ENCODE measurements at places on chromosomes 6 and 20.

DNA sequence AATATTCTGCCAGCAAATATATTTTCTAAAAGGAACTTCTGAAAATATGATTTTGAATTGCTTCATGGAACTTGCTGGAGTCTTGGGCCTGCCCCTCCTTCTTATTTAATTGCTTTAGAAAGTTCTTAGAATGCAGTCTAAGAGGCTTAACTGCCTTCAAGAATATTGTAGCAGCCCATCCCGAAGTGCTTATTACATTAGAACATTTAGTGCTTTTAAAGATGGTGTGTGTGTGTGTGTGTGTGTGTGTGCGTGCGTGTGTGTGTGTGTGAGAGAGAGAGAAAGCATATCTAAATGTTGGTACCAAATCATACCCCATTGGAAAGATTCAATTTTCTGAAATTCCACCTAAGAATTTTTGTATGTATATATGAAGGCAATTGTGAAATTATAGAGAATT lies 193.5 kb downstream of the SLC24A3 start:
- no peak for DNase-seq

DNA sequence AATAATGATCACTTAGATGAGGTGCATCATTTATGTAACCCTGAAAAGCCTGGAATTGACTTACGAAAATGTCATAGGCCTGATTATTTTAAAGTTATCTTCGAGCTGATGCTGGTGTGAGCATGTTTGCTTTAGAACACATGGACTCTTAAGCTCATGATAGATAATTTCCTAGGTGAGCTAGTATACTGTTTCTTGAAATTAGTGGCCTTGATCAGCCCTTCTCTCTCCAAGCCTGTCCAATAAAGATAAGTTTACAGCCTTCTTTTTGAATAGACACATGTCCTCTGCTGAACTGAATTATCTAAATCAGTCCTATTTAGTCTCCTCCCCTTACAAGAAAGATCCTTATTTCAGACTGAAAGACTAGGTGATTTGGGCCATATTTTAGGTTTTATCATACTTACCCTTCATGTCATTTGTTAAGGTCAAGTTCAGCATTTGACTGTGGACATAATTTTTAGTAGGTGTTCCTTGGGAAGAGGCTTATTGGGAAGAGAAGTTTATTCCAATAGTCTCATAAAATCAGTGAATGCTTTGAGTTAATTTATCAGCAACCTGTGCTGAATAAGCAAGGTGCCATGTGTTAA lies 15.3 kb downstream of the FOXO3 start:
- DNase-seq, result no peak

DNA sequence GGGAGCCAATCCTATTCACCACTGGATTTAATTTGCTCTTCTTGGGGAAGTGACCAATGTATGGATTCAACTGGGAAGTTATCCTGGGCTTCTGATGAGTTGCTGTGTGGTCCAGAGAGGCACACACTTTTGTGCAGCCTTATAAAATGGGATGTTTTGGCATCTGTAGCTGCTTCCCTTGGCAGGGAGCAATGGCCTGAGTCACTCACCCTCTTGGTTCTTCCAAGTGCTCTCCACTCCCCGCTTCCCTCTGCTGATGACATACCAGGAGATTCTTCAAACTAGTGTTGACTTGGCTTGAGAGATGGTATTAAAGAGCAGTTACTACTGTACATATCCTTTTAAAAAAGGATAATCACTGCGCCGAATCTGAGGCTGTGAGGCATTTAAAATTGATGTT lies 105.8 kb downstream of the JARID2 start:
- peak; percentile 49 for DNase-seq

GRCh38 chr20:41072190-41072863 lies 43.7 kb downstream of the TOP1 start:
- no peak for DNase-seq

DNA sequence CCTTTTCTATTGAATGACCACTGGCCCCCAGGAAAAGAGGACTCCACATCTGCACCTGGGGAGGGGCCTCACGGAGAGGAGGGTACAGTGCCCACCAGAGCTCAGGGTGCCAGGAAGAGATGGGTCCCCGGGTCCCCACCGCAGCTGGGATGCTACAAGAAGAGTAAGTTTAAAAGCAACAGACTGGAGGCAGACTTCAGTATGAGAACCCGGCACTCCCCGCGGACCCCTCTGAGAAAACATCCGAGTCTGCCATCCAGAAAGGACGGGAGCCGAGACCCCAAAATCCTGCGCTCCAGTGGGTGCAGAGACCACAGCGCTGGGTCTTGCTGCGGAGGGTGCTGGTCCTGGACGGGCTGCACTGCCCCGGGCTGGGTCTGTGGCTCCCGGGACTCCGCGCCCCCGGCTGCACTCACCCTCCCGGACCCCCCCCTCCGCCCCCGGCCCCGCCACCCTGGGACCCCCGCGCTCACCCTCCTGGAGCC lies 350 bp downstream of the HELZ2 start:
- no peak for DNase-seq

DNA sequence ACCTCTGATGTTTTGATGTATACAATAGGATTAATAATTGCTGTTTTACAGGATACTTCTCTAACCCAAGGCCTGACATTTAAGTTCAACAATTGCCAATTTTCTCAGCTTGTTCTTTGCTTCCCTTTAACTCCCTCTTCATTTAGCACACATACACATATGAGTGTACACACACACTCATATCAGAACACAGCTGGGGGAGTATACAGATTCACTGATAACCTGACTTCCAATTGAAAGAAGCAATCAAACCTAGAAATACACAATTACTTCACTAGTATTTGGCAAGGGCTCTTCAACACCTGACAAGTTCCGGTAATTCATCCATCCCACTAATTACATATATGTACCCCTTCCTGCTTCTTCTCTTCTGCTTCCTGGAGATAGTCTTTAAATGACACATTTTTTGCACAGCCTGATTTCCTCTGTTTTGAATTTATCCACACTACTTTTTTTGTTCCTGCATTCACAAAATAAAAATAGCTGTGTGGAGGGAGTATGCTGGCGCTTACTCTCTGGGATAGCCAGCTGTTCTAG lies 11.2 kb downstream of the UST start:
- no peak for DNase-seq
